ENCODE measurements at places on chromosomes 2 and 18.

DNA sequence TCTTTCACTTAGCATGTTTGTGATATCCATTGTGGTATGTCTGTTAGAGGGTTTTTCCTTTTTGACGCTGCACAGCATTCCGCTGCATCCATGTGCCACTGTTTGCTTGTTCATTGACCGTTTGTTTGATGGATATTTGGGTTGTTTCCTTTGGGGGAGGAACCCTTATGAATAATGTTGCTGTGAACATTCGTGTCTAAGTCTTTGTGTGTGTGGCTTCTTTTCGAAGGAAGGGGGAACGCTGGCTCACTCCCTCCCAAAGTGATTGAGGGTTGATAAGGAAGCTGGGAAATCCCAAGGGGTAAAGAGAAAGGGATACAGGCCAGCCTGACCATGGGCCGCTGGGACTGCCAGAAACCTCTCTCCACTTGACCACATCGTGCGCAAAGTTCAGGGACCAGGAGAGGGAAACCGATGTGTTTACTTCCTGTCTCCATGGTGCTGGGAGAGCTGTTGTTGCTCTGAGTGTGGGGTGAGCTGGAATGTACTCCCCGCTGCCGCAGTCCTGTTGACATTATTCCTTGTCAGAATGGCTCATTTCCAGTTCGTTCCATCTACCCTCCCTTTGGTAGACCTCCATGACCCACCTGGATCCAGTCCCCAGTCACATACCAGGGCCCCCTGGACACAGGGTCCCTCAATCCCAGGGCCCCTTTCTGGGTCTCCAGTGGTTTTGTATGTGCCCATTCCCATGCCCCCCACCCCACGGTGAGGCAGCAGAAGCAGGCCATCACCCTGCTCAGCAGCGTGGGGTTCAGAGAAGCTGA lies 39.6 kb downstream of the HS1BP3 start:
- no peak for DNase-seq

DNA sequence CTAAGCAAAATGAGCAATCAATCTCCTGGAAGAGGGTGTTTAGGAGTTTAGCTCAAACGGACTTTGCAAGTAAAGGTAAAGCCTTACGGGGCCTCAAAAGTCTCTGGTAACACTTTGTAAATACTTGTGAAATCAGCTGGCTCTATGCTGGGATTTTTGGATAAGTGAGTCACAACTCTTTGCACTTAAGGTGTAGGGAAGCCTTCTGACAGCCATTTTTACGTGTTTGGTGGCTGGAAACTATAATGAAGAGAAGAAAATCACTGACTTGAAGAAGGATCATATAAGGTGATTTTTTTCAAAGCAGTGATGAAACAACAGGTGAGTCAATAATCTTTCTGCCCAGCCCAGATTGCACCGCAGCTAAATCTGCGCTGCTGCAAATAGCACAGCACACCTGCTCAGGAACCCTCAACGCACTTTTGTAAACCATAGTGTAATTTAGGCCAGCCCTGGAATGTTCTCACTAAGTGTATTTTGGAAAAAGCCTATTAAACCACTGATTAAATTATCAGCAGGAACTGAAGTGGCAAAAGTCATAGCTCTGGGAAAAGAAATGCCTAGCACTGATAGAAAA lies 218.8 kb downstream of the AGPS start:
- no peak for DNase-seq

- DNase-seq: no peak
Observed at GRCh38 chr2:127358044-127358443, 29.7 kb downstream of the MAP3K2 start.

- no peak for DNase-seq
Observed at GRCh38 chr2:74138600-74139323, 8.9 kb downstream of the BOLA3 start.

- no peak for DNase-seq
Observed at GRCh38 chr2:188196343-188197008, 95.2 kb upstream of the GULP1 start.

Data from SK-N-SH (cell line).